Fibroblast of skin of abdomen (primary cell): ENCODE measurements at places on chromosomes 7 and 10.

- peak; percentile 55 for DNase-seq
Observed at GRCh38 chr7:140640727-140641523, at the start of gene DENND2A. Gene DENND2A (minus strand): TSS chr7:140640813. CDS start chr7:140602397, 38,416 bp downstream.

DNA sequence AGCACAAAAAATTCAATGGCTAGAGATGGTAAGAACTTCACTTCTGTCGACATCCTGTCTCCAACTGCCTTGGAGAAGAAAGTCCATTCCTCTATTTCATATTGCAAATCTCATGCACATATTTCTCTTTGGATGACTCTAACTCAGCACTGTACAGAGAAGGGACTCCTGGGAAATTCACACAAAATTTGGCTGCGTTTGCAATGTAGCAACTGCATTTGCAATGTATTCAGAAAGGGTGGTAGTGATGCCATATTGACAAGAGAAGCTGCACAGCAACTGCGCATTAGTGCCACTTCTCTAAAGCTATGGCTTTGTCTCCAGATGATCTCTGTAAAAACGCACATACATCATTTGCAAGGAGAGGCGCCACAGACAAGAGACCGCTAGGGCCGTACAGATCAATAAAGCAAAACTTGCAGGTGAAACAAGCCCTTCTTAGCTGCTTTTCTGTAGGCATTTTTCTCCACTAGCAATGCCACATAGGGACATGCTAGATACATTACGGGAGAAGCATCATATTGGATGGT is 389.5 kb downstream of the TCERG1L start:
- no peak for DNase-seq

- DNase-seq = peak; percentile 94
Observed at GRCh38 chr7:94056796-94057207, 52.6 kb upstream of the BET1 start.

DNA sequence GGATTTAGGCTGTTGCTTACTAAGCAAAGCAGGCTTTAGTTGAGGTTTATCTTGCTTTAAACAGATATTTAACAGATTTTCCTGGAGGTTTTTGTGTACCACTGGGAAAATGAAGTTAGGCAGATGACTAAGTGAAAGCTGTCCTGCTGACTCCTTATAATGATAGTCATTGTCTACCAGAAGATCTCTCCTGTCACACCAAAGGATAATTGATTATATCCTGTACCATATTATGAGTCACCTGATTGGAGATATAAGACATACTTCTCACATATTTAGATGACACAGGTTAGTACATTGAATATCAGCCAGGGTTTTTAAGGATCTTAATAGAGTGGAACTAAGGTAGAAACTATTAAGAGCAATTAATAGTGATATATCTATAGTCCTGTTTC is 68.4 kb downstream of the PTEN start:
- DNase-seq = peak; percentile 47

GRCh38 chr10:28970231-28970630 is 292.9 kb downstream of the BAMBI start:
- DNase-seq = no peak

- no peak for DNase-seq
Observed at GRCh38 chr7:253581-254336, 36.2 kb upstream of the FOXL3 start.

GRCh38 chr10:71429304-71429703 is 32.6 kb downstream of the CDH23 start:
- no peak for DNase-seq

- no peak for DNase-seq
Observed at GRCh38 chr7:129728875-129729467, 117.5 kb downstream of the NRF1 start.

GRCh38 chr7:130242198-130243014 is 24.3 kb upstream of the CPA2 start:
- DNase-seq = peak; percentile 75

DNA sequence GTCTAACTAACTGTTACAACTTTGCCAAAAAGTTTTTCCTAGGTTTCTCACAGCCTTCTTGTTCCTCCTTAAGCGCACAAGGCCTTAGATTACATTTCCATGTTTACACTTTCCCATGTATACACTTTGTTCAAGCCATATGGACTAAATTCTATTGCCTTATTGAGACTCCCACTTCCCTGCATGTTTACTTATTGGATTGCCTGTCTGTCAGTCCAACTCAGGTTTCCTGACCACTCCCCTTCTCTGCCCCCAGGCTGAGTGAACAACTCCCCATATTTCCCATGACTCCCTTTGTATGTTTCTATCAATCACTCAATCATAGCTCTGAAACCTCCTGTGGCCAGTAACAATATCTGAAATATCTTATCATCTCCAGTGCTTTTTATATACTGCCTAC is 43.0 kb downstream of the SLC25A40 start:
- DNase-seq = no peak

- no peak for DNase-seq
Observed at GRCh38 chr10:80581469-80581835, 43.8 kb downstream of the SH2D4B start.

DNA sequence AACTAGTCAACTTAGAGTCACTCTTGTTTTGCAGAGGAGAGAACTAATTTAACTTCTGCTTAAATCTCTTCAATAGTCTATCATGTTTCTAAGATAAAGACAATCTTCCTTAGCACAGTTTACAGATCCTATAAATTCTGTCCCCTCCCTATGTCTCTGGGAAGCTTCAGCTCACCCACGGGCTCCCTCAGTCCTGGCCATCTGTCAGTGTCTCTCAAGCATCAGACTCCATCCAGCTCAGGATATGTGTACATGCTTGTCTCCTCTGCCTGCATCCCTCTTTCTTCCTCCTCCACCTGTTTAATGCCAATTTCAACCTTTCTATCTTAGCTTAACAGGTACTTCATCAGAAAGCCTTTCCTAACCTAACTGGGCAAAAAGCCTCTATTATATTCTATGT is 177.1 kb upstream of the PTER start:
- DNase-seq = no peak

DNA sequence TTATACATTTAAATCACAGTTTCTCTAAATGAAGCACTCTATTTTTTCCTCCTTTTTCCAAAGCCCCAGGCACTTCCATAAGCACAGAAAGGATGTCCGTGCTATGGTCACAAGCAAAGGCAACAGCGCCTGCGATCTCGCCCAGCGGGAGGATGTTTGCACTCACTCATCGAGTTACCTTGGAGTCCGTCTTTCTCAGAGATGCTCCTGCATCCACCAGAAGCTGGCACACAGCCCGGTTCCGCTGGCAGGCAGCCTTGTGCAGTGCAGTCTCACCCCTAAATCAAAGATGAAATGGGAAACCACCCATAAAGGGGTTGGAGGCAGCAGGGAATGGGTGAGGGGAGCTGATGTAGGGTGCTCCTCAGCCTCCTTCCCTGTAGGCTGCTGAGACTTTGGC is 51.9 kb upstream of the PTN start:
- no peak for DNase-seq

- DNase-seq = no peak
Observed at GRCh38 chr10:103847909-103848468, 7.4 kb downstream of the SH3PXD2A start.

DNA sequence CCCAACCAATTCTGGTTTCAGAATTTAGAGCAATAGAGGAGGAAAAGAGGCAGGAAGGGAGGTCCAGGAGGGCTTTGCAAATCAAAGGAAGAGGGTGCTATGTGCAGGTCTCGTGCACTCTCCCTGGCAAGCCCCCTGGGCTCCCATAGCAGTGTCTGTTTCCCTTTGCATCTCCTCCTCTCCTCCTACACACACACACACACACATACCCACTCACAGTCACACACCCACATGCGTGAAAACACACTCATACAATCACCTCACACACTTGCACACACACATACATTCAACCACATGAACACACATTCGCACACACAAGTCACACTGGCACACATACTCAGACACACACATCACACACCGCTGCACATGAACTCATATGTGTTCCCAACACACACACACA is 105.3 kb downstream of the OAT start:
- no peak for DNase-seq

DNA sequence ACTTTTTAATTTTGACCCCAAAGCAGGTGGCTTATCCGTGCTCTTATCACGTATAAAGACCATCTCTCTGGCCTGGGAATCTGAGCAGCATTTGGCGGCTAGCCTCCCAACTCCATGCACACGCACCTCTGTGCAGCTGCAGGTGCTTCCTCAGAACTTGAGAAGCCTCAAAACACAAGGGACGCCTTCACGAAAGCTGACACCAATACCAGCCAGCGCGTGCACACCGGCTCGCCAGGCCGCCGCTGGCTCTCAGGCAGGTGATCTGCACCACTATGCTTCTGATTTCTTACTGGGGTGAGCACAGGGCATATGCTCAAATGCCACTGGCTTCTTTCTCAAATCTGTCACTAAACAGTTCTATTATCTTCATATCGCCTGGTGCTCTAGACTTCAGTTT is 145.0 kb downstream of the PARD3 start:
- DNase-seq = no peak

DNA sequence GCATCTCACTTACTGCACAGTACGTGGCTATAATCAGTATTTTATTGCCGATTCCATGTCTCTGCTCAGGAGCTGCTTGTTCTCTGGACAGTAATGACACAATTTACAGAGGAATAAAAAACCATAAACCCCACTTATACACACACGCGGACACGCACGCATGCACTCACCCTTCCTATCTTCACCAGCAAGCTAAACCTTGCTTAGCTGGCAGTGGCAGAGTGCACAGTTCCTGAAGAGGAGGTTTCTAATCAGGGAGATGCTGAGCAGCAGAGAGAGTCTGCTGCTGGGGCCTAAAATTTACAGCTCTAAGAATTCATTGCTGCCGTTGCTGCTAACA is 66.3 kb downstream of the SND1 start:
- DNase-seq = no peak

GRCh38 chr7:18020138-18020715 is 7.4 kb downstream of the PRPS1L1 start:
- DNase-seq = peak; percentile 35

- no peak for DNase-seq
Observed at GRCh38 chr7:143177374-143178119, 5.7 kb upstream of the TAS2R39 start.

DNA sequence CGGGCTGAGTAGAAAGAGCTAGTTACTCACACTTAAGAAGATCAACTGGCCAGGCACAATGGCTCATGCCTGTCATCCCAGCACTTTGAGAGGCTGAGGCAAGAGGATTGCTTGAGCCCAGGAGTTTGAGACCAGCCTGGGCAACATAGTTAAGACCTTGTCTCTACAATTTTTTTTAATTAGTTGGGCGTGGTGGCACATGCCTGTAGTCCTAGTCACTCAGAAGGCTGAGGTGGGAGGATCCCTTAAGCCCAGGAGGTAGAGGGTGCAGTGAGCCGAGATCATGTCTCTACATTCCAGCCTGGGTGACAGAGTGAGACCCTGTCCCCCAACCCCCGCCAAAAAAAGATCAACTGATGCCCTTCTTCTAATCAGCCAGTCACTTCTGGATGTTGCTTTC is 74.6 kb upstream of the ATP6V0A4 start:
- DNase-seq = peak; percentile 25

DNA sequence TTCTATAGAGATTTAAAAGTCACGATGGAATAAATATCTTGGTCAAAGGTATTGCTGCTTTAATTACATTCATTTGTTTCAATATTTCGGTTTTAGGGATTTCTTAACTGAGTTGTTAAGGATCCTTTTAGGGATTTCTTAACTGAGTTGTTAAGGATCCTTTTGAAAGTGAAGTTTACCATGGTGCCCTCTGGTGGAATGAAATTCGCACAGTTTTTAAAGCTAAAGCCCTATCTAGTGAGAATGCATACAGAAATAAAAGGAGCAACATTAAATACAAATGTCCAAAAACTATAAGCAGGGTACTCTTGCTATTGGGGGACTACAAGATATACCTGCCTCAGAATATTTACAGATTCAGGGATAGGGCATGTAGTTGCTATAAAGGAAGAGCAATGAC is 193.7 kb downstream of the RNLS start:
- DNase-seq = peak; percentile 62

DNA sequence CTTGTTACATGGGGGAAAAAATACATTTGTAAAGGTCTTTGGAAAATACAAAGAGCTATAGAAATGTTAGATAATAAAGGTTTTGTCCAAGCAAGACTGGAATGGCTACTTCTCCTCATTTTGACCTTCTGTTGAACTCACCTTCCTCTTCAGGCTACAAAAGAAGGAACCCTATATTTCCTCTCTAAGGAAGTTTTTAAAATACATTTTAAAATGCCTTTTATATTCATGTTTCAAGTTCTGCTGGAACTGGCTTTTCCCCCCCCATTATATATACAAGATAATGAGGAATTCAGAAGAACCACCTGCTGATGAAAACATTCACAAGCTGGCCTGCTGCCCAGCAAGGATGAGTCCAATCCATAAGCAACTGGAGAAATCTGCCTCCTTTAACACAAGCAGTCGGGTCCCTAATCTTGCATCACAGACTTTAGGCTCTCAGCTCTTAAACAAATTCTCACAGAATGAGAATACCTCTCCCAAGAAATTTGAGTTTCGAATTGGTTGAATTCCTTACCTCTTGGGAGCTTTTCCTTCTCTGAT is 44.6 kb downstream of the MTERF1 start:
- DNase-seq = peak; percentile 46

- no peak for DNase-seq
Observed at GRCh38 chr7:30915005-30915601, 3.5 kb downstream of the AQP1 start.

GRCh38 chr10:85548034-85548433 is 818.6 kb downstream of the GRID1 start:
- peak; percentile 20 for DNase-seq

- DNase-seq = peak; percentile 77
Observed at GRCh38 chr10:19815731-19816410, 361 bp upstream of the PLXDC2 start.

DNA sequence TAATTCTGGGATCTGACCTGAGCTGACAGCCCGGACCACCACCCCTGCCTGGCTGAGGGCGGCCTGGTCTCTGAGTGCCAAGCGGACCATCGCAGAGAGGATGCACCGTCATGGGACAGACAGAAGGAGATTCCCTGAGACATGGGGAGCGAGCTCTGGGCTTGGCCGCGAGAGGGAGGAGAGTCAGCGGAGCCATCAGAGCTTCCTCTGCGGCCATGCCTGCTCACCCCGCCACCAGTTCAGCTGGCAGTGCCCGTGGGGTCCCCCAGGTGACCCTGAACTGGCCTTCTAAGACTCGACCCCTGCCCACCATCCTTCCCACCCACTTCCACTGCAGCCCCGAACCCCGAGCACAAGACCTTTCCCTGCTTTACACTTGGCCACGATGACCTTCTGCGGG is 152.8 kb downstream of the TCERG1L start:
- DNase-seq = no peak

- peak; percentile 85 for DNase-seq
Observed at GRCh38 chr10:60572511-60573194, 183.0 kb upstream of the ANK3 start.

GRCh38 chr10:133388973-133389818 is 4.8 kb upstream of the MTG1 start:
- no peak for DNase-seq
